ENCODE measurements at places on chromosomes 12 and 14.

- DNase-seq, result no peak
Measured at GRCh38 chr12:106359646-106360399, 2.3 kb downstream of the POLR3B start.

- DNase-seq, result no peak
Measured at GRCh38 chr14:34554540-34555250, 15.2 kb upstream of the EAPP start.

GRCh38 chr12:56851462-56851861, 82.7 kb downstream of the SDR9C7 start:
- no peak for DNase-seq

GRCh38 chr14:64704143-64704742, at the start of gene PLEKHG3:
Gene PLEKHG3 (plus strand): TSS chr14:64704424. CDS start chr14:64727632, 23,208 bp downstream.
- DNase-seq, result no peak
